ENCODE measurements at places on chromosomes 5 and 9.

DNA sequence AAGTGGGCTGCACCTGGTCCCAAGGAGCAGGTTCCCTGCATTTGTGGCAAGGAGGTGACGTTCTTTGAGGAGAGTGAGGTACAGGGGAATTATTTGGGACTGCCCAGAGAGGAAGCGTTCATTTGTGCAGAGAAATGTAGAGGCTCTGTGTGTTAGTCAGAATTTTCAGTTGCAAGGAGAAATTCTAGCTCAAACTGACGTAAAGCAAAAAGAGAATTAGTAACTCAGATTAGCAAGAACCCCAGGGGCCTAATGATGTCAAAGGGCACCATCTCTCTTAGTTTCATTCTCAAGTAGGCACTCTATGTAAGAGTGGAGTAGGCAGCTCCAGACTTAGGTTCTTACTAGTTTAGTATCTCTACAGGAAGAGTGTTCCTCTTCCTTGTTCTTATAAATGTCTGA lies 2.4 kb upstream of the TXN start:
- no peak for DNase-seq

- no peak for DNase-seq
Measured at GRCh38 chr9:107698779-107699178, 209.2 kb upstream of the KLF4 start.

- DNase-seq, result no peak
Measured at GRCh38 chr5:130692770-130693169, 472.3 kb downstream of the HINT1 start.

DNA sequence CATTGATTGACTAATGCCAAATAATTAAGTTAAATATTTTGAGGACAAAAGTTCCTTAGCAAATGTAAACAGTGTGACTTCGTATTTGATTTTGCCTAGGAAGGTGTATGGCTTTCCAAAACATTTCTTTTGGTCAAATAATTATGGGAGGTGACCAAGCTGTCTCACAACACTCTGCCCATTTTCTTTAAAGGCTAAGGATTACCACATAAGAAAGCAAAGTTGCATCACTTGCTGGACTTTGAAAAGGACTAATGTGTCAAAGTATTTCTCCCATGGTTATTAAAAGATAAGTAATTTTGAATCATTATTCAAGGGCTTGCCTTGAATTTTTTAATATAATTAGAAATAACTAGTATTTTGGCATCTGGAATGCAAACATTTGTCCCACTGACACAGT lies 74.7 kb downstream of the HAPLN1 start:
- DNase-seq, result no peak

GRCh38 chr9:35158501-35159280 lies 3.1 kb upstream of the UNC13B start:
- no peak for DNase-seq

Data from stimulated activated CD8-positive, alpha-beta memory T cell treated with anti-CD3 and anti-CD28 coated beads, Interleukin-7, amount 100 ng/mL, for 4 hours (primary cell).